ENCODE measurements at places on chromosomes 11 and 22.
A peak's percentile ranks its signal among the peaks of the same experiment; 100 is the strongest.

DNA sequence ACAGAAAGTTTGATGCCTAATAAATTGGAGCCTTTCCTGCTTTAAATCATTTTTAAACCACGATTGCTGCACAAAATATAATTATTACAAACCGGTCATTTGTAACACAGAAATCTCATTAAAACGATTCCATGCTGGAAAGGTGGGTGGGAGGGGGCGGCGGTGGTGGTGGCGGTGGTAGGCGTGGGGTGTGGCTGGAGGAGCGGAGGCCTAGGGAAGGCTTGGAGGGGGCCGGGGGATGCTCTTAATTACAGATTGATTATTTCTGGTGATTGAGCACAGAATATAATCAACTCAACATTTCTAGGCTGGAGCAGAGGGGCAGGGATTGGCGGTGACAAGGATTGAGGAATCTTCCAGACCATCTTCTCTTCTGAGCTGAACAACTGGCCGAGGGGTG lies 157.5 kb downstream of the TRIM29 start:
- no peak for DNase-seq

DNA sequence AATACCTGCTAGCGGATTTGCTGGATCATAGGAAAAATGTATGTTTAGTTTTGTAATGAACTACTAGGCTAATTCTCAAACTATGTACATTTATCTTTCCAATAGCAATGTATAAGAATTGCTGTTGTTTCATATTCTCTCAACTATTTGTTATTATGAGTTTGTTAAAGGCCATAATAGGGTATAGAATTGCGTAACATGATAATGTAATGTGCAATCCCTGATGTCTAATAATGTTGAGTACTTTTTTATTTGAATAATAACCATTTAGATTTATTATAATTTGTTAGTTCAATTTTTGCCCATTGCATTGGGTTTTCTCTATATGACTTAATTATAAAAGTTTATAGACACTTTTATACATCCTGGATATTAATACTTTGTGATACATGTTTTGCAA lies 801.6 kb downstream of the LUZP2 start:
- DNase-seq = no peak

GRCh38 chr11:72069787-72070251 lies 10.5 kb downstream of the NUMA1 start:
- DNase-seq = peak; percentile 10

GRCh38 chr11:17752144-17752543 lies 17.6 kb downstream of the KCNC1 start:
- DNase-seq = no peak

DNA sequence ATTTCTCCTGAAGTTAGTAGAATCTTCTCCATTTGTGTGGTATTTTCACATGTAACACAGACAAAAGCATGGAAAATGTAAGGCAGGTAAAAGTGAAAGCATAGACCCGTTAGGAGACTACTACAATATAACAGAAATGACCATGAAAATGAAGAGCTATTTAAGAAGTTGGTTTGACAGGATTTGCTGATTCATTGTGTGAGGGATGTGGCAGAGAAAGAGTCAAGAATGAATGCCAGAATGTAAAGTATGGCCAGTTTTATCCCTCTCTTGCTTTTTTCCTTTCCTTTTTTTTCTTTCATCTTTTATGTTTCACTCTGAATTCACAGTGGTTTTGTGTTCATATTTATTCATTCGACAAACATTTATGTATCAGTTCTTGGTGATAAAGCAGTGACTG lies 115.9 kb downstream of the ARFGAP2 start:
- no peak for DNase-seq

DNA sequence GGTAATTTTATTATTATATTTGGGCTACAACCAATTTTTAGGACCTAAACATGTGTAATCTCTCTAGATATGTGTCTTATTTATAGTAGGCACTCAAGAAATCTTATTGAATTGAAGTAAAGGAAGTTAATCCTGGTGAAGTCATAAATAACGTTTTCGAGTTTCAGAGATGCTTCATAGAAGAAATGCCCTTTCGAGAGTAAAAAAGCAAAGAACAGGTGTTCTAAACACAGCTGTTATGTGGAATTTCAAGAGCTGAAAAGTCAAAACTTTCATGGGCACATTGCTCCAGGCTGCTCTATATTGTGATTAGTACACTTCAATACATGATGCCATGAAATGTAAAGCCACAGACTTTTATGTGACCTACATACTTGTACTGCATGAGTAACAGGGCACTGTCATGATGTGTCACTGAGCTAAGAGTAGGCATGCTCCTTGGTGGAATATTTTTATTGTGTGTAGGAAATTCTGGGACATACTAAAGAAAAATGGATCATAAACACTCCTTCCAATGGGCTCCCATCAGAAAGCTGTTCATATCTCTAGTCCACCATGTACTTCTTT lies 7.2 kb upstream of the ELMOD1 start:
- no peak for DNase-seq

- no peak for DNase-seq
Observed at GRCh38 chr11:119791047-119791446, 62.0 kb upstream of the NECTIN1 start.

GRCh38 chr11:96614846-96615245 lies 225.0 kb downstream of the JRKL start:
- no peak for DNase-seq

- DNase-seq = no peak
Observed at GRCh38 chr11:44988981-44989635, 38.4 kb upstream of the TP53I11 start.

DNA sequence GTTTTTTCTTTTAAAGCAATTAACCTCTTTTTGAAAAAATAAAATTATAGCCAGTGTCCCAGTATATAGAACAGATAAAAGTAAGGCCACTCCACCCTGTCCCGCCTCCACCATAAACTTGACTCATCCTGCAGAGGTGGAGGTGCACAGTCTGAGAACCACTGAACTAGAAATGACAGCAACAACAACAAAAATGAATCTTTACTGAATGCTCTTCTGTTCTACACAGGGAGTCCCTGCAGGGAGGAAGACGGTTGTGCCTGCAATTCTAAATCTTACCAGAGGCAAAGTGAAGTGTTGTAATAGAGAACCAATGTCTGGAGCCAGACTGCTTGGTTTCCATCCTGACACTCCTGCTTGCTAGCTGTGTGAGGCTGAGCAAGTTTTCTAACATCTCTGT lies 162.3 kb downstream of the FBXO7 start:
- DNase-seq = no peak

DNA sequence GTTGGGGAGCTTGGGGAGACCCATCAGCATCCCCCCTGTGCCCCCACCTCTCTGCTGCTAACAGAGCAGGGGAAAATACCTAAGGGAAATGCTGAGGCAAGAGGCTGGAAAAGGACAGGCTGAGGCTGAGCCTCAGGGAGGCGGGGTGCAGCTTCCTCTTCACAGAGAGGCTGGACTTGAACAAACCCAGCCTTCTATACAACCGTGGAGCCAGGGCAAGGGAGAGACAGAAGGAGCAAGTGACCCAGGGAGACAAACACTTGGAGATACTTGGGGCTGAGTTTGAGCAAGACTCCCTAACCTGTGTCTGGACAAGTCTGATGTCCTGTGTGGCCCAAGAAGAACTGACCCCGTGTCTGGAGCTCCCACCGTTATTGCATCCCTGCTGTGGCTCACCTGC lies at the start of gene SLCO2B1:
SLCO2B1 (plus strand) TSS at position 229 of the 400 bp plus-strand sequence. CDS start 275 bp downstream, outside the sequence.
- DNase-seq = no peak

DNA sequence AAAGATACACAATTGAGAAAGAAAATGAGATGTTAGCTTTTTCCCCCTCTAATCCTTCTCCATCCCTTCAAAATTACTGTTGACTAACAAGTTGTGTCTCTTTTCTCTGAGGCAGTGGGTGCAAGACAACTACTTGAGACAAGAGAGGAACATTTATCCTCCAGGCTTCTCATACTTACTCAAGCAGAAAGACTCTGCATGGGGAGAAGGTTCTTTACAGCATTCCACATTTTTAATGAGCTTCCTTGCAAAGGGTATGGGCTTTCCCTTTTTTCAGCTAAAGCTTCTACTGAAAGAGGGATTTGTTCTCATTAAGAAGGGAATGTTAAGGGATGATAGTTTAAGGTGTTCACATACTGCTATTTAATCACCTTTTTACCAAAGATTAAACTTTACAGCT lies 47.8 kb downstream of the PAX6 start:
- DNase-seq = no peak

- DNase-seq = no peak
Observed at GRCh38 chr22:45524966-45525365, 22.3 kb downstream of the FBLN1 start.

DNA sequence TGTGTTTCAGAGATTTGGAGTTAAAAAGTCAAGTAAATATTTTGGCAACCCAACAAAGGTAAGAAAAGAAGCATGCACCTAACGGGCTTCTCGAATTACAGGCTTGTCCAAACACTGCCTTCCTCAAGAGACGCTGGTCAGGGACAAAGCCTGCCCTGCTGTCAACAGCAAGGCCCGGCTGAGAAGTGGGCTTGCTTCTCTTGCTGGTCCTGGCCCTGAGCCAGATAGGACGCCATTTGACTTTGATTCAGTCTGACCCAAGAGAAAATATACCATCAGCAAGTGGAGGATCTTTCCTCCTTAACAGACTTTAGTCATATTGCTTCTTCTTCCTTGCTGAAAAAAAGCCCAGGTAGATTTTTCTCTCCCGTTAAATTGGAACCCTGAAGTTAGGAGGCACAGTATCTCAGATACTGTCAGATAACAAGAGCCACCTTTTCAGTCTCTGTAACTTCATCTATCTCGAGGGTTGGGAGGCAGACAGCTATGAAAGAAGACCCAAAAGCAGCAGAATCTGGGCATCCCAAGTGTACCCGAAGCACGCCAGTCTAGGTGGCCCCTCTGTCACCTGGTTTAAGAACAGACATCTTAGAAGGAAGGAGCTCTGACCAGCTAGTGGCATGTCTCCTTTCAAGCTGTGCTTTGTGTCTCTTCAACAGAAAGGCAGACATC lies 57.5 kb downstream of the C22orf31 start:
- DNase-seq = no peak
